Colonic mucosa (tissue), 4 donors: ENCODE measurements at places on chromosomes 2 and 18.

DNA sequence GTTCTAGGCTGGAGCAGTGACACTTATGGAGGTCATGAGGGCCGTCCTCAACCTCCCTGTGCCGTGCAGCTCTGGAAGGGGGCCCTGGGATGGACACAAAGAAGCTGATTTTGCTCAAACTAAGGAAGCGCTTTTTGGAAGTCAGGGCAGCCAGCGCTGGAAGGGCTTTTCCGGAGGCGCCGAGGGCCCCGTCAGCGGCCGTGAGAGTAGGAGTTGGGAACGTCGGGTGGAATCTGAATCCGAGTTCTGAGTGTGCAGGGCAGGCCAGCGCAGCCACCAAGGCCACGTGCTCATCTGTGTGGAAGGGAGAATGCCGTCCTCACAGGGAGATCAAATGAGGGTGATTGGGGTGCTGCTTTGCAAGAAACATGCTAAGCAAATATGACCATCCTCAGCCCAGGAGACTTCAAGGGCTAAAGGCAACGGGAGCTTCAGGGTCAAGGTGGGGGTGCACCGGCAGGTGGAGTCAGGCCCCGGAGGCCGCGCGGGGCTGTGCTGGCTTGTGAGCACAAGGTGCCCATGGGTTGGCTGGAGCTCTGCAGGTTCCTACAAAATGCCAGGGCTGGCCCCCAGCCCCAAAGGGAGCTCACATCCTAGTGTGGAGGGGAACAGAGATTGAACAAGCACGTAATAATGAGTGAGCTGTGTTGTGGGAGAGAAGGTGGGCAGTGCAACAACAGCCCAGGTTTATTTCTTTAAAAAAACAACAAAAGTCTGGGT lies 70.4 kb upstream of the HPCAL1 start:
- no peak overlapping the region for H3K27ac ChIP-seq
- no peak overlapping the region for H3K4me3 ChIP-seq
- H3K27me3 ChIP-seq: no peaks in the 10 kb centered on the region
- H3K36me3 ChIP-seq: no peaks in the 10 kb centered on the region
- no peak for DNase-seq

DNA sequence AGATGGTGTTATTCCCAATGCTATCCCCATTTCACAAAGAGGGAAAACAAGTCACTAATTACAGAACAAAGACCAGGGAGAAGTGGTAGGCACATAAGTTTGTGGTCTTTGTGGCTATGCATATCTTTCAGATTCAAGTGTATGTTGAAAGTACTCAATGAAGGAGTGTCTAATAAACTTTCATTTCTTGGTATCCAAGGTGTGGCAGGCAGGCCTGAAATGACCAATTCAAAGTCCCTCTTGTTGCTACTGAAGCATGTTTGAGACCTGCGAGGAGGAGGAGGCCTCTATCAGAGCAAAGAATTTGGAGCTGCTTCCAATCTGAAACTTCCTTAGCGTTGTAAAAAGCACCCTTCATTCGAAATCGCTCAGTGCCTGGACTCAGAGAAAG lies 60.9 kb upstream of the KLF7 start:
- H3K4me1 ChIP-seq: no peaks in the 10 kb centered on the region
- H3K27ac ChIP-seq: no peak overlapping the region
- no peaks in the 10 kb centered on the region for H3K36me3 ChIP-seq

DNA sequence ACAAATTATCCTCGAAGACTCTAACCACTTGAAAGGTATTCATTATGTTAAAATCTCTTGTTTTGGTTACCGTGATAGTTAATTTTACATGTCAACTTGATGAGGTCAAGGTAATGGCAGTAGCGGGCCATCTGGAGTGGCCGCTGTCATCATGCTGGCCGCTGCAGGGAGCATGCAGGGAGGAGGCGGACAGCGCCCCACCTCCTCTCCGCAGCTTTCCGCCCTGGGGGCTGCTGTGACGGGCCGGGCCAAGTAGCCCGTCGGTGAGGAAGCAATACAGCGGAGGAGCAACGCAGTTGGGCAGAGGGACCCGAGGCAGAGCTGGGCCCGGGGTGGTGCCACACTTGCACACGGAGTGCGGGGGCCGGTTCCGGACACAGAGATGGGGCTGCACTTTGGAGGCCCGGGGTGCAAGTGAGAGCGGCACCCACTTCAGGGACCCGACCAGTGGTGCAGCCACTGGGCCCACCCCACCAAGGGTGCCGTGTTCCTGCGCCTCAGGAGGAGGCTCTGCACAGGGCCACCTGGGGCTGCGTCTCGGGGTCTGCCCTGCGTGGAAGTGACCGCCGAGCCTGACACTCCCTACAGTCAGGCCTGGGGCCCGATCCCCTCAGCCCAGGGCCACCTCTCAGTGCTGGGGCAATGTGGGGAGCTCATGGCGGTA lies 452.4 kb downstream of the LRATD1 start:
- no peaks in the 10 kb centered on the region for H3K36me3 ChIP-seq
- DNase-seq: no peak
- no peaks in the 10 kb centered on the region for H3K27me3 ChIP-seq

DNA sequence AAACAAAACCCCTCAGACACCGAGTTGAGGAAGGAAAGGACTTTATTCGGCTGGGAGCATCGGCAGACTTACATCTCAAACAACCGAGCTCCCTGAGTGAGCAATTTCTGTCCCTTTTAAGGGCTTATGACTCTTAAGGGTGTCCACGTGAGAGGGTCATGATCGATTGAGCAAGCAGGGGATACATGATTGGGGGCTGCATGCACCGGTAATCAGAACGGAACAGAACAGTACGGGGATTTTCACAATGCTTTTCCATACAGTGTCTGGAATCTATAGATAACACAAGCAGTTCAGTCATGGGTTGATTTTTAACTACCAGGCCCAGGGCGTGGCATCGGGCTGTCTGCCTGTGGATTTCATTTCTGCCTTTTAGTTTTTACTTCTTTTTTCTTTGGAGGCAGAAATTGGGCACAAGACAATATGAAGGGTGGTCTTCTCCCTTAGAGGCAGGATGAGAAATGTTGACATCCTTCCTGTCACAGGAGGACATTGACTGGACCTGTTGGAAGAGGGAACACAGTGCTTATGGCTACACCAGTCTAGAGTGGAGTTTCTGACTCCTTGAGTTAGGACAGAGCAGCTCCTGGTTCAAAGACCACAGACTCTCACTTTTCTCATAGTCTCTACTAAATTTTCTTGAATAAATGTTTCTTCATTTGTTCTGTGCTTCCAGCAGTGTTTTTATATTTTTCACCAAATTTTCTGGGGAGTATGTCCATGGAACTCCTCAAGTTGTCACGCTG lies 35.8 kb downstream of the SPOPL start:
- H3K27me3 ChIP-seq: no peaks in the 10 kb centered on the region
- H3K27ac ChIP-seq: no peak overlapping the region
- no peak overlapping the region for H3K4me3 ChIP-seq
- H3K4me1 ChIP-seq: no peaks in the 10 kb centered on the region

DNA sequence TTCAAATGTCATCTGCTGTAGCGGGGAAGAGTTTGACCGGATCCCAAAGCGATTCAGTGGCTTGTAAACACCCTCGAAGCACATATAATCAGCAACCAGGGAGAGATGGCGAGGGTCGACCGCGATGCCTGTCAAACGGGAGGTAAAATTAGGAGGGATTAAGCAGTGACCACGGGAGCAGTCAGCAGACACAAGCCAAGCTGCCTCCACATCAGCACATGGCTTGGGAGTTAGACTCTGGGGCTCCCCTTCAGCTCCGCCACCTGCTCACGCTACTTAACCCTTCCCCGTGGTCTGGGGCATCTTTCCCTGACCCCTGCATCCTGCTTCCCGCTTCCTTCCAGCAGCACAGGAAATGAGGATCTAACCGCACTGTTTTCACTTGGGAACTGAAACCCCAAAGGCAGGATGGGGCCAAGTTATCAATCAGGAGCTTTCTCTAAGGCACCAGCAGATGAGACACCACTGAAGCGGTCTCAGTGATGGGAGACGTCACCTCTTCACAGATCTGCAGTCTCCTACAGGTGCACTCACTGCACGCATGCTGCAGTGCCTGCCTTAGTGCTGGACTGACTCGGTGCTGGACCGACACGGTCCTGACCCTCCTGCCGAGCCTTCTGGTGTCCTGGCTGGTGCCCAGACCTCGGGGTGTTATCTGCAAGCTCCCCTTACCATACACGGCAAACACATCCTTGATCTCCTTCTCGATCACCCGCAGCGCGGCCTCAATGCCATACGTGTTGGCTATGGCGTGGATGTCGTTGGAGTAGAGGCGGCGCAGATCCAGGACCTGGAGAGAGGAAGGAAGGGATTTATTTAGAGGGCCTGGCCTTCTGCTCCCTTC lies 77.5 kb downstream of the POLR1A start:
- H3K27me3 ChIP-seq: no peaks in the 10 kb centered on the region
- H3K27ac ChIP-seq: no peak overlapping the region
- no peak overlapping the region for H3K4me3 ChIP-seq
- H3K36me3 ChIP-seq: peaks cover 7% of the 10 kb centered on the region

DNA sequence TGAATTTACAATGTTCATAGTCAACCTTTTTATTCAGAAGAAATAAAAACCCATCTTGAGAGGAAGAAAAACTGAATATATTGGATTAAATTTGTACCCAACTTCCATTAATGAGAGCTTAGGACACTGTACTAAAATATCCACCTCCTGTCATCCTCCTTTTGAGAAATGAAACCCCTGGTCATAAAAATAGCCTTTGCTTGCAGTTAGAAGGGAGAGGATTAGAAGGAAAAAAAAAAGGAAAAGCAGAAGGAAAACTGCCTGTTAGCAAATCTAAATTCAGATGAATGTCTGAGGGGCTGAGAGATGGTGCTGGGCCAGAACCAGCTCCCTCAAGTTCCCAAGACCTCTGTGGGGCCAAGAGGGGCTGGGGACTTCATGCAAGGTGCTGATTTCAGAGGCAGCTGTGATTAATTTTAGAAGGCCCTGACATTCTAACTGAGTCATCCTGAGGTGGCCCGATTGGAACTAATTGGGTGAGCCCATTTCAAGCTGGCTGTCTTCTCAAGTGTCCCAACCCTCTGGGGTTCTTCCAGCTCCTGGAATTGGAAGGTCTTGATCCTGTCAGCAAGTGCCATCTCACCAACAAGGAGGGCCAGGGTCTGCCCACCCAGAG lies 38.4 kb upstream of the BIN1 start:
- no peaks in the 10 kb centered on the region for H3K36me3 ChIP-seq
- H3K4me1 ChIP-seq: no peaks in the 10 kb centered on the region
- H3K27ac ChIP-seq: no peak overlapping the region
- no peak for DNase-seq
- H3K27me3 ChIP-seq: no peaks in the 10 kb centered on the region

- H3K4me1 ChIP-seq: no peaks in the 10 kb centered on the region
- no peaks in the 10 kb centered on the region for H3K27me3 ChIP-seq
- no peaks in the 10 kb centered on the region for H3K36me3 ChIP-seq
Observed at GRCh38 chr2:152369176-152369860, 34.3 kb downstream of the FMNL2 start.

GRCh38 chr18:64474255-64474654 lies 325.4 kb upstream of the LINC00305 start:
- no peak overlapping the region for H3K4me3 ChIP-seq
- no peak overlapping the region for H3K27ac ChIP-seq
- H3K27me3 ChIP-seq: no peaks in the 10 kb centered on the region
- H3K36me3 ChIP-seq: no peaks in the 10 kb centered on the region

DNA sequence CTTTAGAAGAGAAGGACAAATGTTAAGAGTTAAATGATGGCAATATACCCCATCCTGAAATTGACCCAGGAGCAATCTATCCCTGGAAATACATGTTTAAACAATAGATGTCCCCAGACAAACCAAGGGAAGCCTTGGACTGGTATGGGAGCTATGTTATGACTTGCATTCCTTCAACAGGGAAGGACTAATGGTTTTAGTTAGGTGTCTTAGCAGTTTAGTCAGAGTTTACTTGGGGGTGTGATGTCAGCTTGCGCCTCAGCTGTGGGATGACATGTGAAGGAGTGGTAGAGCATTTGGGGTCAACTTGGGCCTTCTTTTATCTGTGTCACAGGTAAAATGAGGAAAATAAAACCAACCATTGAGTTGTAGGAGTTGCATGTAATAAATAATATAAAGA lies 36.8 kb downstream of the SPC25 start:
- no peak for DNase-seq
- H3K27me3 ChIP-seq: no peaks in the 10 kb centered on the region
- H3K27ac ChIP-seq: no peak overlapping the region
- H3K36me3 ChIP-seq: no peaks in the 10 kb centered on the region
- no peaks in the 10 kb centered on the region for H3K4me1 ChIP-seq

DNA sequence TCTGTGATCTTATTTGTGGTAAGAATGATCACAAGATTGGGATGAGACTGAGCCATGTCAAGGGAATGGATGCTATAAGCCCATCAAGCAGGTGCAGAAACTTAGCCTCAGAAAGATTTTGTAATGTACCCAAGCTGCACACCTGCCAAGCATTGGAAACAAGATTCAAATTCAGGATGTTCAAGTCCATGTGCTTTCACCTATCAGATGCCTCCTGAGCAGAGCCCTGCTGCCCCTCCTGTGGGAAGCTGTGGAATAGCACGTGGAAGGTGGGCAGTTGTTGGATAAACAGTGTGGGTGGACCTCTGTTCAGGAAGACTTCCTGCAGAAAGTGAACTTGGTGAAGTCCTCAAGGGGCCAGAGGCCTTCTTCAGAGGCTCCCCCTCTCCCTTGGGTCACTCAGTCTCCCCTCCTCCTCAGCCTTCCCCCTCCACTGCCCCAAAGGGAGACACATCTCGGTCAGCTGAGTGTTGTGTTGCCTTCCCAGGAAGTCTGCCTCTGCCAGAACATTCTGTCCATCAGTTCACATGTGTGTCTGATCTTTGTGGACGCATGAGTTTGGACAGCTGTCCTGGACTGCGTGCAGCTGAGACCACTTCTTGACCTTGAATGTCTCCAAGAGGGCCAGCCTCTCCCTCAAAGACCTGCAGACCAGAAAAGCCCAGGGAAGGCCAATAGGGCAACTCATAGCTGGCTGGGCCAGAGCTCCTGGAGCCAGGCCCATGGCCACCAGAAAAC lies 186.1 kb downstream of the INHBB start:
- H3K4me3 ChIP-seq: no peak overlapping the region
- H3K27ac ChIP-seq: no peak overlapping the region
- H3K4me1 ChIP-seq: no peaks in the 10 kb centered on the region
- no peaks in the 10 kb centered on the region for H3K27me3 ChIP-seq

- H3K4me3 ChIP-seq: no peak overlapping the region
- H3K27me3 ChIP-seq: no peaks in the 10 kb centered on the region
- no peaks in the 10 kb centered on the region for H3K36me3 ChIP-seq
- H3K27ac ChIP-seq: no peak overlapping the region
- H3K4me1 ChIP-seq: no peaks in the 10 kb centered on the region
- DNase-seq: no peak
Observed at GRCh38 chr2:212766921-212767320, 228.3 kb upstream of the ERBB4 start.

DNA sequence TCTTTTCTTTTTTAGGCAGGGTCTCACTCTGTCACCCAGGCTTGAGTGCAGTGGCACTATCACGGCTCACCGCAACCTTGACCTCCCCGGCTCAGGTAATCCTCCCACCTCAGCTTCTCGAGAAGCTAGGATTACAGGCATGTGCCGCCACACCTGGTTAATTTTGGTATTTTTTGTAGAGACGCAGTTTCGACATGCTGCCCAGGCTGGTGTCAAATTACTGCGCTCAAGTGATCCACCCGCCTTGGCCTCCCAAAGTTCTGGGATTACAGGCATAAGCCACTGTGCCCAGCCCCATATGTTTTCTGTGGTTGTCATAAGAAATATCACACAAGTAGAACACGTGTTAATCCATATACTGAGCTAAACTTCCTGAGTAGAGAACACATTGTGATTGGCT lies 14.6 kb downstream of the ENOSF1 start:
- DNase-seq: no peak
- no peaks in the 10 kb centered on the region for H3K36me3 ChIP-seq
- no peak overlapping the region for H3K27ac ChIP-seq
- H3K4me3 ChIP-seq: no peak overlapping the region
- no peaks in the 10 kb centered on the region for H3K27me3 ChIP-seq
- H3K4me1 ChIP-seq: no peaks in the 10 kb centered on the region

- DNase-seq: no peak
- H3K4me3 ChIP-seq: no peak overlapping the region
- H3K4me1 ChIP-seq: no peaks in the 10 kb centered on the region
- H3K27ac ChIP-seq: no peak overlapping the region
Observed at GRCh38 chr18:2407961-2408360, 163.3 kb downstream of the METTL4 start.
